ENCODE measurements at places on chromosomes 12 and 14.

- no peak for DNase-seq
Measured at GRCh38 chr14:32682214-32682613, 256.5 kb upstream of the NPAS3 start.

- no peak for DNase-seq
Measured at GRCh38 chr12:127785540-127785939, 481.4 kb upstream of the TMEM132C start.

GRCh38 chr12:61916831-61917230 lies 343.4 kb upstream of the USP15 start:
- no peak for DNase-seq

DNA sequence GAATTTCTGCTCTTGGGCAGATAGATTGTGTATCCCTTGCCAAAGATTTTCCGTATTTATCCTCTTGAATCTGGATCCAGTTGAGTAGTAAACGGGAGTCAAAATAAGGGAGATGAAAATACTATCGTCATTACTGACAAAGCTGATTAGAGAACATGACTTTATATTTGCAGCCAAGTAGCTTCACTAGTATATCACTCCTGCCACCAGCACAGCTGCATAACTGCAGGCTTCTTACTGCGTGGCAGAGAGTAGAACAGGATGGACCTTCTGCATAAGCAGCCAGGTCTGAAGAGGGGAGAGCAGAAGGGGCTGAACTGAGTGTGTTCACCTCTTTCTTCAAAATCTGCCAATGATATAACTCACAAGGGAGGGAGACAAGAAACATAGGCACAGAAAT lies 283.7 kb downstream of the FBXL14 start:
- no peak for DNase-seq

- DNase-seq = no peak
Measured at GRCh38 chr12:67704071-67704470, 55.5 kb downstream of the DYRK2 start.

DNA sequence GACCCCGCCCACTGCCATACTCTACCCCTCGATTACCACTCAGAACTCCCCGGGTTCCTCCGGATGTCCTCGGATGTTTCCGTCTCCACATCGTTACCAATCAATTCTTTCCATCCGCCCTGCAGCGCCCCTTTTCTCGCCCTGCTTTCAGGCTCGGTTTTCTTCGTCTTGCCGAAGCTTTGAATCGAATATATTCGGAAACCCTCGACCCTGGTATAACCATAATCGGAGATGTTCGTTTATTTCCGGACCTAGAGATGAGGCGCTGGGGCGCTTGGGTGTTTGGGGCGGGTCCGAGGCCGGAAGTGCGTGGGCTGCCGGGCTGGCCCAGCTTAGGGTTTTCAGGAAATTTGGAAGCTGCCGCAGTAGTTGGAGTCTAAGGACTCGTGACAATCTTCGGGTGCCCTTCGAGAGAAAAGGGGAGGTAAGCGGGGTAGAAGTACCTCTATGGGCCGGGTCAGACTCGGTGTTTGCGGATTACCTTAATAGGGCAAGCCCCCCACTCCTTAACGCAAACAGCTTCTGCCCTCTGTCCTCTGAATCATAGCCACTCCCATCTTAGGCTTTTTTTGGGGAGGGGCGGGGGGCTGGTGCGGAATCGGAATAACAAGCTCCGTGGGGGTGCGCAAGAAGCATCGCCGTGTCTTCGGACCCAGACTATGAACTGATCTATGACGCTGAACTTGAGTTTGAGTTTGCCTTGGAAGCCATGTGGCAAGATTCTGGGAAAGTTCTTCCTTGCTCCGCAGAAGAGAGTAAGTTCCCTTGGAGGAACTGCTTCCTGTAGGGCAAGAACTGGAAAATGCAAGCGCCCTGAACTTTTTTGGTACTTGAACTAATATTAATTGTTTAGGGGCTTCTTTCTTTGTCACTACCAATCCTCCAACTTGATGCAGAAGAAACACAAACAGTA lies at the start of gene C14orf119:
C14orf119 (plus strand) TSS at position 310 of the 913 bp plus-strand sequence. CDS start 2,154 bp downstream, outside the sequence.
- DNase-seq = peak; percentile 99

DNA sequence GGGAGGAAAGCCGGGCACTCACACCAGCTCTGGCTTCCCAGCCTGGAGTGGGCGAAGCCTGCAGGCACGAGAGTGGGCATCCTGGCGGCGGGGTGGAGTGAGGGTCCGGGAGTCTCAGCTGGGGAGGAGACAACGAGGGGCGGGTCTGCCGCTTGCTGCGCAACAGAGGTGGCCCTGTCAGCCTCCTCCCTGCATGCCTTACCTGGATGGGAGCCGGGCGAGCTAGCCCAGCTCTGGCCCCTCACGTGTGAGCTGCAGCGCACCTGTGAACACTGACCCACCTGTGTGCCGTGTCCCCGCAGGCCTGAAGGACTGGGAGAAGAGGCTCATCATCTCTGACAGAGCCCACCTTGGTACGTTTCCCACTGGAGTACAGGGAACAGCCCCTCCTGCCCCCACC lies 13.9 kb upstream of the SIVA1 start:
- no peak for DNase-seq

DNA sequence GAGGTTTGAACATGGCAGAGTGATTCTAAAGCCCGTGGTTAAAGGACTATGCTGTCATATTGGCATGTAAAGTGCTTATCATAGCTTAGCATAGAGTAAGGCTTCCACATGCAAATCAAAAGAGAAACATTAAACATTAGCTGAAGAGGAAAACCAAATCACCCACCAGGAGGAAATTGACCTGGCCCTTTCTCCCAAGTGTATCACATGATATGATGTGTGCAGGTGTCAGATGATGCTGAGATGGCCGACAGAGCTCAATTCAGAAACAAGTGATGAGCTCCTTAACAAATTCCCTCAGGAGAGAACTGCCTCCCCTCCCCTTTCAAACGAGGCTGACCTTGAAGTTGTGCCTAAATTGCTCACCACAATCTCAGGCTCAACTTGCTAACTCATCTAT lies 217.1 kb upstream of the BTG1 start:
- DNase-seq = no peak

DNA sequence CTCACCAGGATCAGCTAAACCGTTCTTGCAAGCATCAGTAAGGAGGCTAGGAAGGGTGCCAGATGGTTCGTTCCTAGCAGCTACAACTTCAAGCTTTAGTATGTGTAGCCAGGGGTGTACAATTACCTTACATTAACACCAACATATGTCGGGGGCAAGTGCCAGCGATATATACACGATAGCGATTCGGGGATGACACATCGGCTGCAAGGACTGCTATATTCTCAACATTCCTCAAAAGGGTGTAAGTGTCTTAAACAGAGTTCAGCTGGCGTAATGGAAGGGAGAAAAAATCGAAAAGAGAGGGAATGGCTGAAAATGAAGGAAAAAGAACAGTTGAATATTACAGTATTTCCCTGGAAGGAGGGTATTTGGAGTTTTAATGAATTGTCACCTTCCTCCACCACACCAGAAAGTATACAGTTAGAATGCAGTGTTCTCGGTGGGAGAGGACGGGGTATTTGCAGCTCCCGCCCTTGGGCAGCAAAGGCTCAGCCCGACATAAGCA lies 545 bp downstream of the LIMA1 start:
- no peak for DNase-seq

- peak; percentile 10 for DNase-seq
Measured at GRCh38 chr12:117686911-117687377, 281.8 kb downstream of the KSR2 start.

- no peak for DNase-seq
Measured at GRCh38 chr12:52246720-52247621, 13.9 kb downstream of the KRT7 start.

DNA sequence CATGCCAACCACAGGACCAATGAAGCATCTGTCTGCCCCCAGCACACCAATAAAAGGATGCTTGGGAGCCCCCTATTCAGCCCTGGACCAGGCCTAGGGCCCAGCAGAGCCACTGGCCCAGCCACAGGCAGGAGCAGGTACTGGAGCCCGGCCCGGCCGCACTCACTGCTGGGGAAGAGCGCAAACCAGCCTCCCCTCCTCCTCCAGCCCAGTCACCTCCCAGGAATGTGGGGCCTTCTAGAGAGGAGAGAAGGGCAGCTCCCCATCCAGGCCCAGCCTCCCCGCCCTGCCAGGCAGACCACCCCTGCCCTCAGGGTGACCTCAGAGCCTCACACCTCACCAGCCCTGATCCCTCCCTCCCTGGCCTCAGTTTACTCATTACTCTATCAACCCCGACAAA lies 56.2 kb downstream of the CCNK start:
- no peak for DNase-seq

GRCh38 chr12:65113621-65114035 lies 7.5 kb downstream of the WIF1 start:
- DNase-seq = no peak

- no peak for DNase-seq
Measured at GRCh38 chr12:64170024-64170423, 52.1 kb downstream of the KICS2 start.

DNA sequence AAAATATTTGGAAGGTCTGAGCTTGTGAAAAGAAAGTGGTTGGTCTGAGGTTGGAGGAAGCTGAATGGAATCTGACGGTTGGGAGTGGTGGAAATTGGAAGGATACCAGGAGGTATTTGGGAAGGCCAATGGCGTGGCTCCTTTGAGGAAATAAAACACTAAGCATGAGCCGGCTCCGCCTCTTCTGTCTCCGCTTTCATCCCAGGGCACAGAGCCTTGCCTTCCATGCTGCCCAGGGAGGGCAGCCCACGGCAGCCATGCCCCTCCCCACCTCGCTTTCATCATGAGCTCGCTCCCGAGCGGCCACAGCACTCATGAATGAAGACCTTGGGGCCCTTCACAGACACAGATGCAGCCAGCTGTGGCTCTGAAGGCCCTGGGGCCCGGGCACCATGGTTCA lies 36.2 kb downstream of the HSP90AA1 start:
- no peak for DNase-seq

GRCh38 chr12:70994217-70994788 lies 73.8 kb upstream of the PTPRR start:
- DNase-seq = no peak
